ENCODE measurements at places on chromosomes 4 and X.
A peak's percentile ranks its signal among the peaks of the same experiment; 100 is the strongest.

- no peak for DNase-seq
Observed at GRCh38 chr4:133188433-133189146, 39.5 kb downstream of the PCDH10 start.

DNA sequence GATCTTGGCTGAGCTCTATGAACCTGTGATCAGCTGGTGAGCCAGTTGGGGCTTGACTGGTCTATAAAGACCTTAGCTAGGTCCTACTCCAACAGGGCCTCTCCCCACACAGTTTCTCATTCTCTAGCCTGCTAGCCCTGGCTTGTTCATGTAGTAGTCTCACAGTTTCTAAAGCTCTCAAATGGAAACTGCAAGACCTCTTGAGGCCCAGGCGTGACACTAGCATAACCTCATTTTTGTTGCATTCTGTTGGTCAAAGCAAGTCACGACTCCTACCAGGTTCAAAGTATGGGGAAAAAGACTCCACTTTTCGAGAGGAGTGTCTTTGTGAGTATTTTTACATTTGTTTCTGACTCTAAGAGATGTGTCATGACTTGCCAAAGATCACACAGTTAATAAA lies 50.9 kb downstream of the CEP44 start:
- DNase-seq, result no peak

DNA sequence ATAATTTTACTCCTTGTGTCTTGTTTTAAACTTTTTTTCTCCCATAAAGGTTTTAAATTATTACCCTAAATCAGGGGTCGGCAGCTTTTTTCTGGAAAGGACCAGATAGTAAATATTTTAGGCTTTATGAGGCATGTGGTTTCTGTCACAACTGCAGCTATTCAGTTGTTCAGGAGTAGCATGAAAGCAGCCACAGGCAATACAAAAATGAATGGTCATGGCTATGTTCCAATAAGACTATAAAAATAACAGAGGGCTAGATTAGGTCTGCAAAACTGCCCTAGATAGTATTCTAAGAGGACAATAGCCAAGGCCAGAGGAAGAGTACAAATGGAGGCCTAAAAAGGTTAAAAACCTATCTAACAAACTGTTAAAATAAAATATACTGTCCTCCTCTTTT lies 24.6 kb downstream of the HERC5 start:
- DNase-seq, result no peak

- DNase-seq, result no peak
Observed at GRCh38 chr4:124019749-124020549, 623.4 kb downstream of the SPRY1 start.

DNA sequence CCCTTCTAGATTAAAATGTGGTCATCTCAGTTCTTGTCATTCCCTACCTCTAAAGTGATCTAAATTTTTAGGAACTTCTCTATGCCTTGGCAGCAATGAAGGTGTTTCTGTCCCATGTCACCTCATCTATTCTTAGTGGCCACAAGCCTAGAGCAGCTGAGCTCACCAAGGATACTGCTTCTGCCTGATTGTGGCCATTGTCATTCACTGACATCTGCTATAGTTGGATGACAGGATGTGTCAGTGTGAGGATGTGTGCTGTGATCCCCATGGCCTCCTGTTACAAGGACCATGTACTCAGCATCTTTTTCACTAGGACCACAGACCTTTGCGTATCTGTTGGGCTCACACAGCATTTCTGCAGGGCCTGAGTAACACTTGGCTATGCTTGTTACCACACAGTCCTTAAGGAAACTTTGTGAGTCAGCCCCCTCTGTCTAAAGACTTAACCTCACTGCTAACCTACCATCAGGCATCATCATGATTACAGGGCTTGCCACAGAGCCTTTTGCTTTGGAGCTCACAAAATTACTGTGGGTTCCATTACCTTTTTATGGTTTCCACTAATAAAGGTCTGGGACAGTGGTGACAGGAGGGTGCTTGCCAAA lies 421.0 kb downstream of the ADAM29 start:
- no peak for DNase-seq

GRCh38 chr4:1348014-1348513 lies 1.1 kb downstream of the UVSSA start:
- DNase-seq, result no peak

DNA sequence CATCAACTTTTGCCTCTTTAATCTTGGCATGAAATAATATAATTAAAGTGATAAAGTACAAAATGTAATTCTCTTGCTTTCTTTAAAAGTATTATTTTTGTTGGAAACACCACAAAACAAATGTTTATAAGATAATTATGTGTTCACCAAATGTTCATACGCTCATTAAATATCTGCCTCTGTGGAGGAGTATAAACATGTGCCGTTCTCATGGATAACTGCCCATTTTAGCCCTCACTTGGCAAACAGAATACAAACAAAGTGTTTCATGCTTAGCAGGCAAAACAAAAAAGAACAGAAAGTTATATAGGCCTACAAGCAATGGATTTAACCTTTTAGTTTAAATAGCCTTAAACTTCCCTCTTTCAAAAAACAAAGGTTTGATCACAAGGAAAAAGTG lies 800.5 kb upstream of the DIAPH2 start:
- DNase-seq, result no peak

GRCh38 chrX:143002206-143002605 lies 23.5 kb upstream of the SPANXN4 start:
- DNase-seq, result no peak

DNA sequence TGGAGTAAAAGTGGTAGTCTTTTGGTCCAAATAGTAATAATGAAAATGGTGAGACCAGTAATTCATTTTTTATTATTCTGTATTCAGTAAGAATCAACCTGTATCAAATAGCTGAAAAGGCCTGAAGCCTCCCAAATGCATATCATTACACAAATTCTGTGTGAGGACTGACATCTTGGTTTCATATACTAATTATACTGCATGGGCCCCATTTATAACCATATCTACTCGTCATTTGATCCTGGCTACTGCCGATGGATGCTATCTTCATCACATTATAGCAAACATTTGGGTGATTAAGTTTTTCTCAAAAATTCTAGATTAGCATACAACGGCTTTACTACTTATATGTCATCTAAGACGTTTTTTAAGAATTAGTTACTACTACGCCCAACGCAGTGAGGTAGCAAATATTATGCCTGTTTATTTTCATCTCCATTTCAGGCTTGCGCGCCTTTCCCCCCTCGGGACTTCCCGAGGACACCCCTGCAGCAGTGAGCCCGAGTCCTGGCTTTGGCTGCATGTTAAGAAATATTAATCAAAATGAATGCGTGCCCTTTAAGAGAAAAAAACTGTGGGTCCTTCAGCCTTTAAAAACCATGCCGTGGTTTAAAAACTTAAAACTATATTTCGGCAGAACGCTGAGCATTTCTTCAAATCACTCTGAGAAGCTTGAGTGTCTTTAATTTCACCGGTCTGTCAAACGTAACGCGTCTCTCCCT lies 814 bp upstream of the MMAA start:
- DNase-seq, result peak; percentile 7

- DNase-seq, result no peak
Observed at GRCh38 chr4:72128741-72129140, 96.9 kb downstream of the NPFFR2 start.

DNA sequence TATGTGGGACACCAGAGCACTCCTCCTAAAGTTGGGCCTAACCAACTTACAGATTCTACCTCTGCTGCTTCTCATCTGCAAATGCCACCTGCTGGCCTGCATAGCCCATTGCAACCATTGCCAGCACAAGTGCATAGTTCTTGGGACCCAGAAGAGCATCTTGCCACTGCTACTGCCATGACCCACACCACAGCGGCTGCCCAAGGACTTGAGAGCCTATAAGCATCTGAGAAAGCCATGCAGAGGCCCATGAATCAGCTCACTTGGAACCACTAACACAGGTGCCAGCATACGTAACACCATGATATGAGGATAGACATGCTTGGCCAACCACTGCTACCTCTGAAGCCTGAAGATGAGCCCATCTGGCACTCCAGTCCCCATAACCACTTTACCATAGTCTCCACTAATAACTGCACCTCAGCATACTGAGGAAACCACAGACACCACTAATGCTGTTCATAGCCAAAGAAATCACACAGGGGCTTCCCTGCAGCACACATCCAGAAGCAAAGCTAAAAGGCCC lies 258.1 kb upstream of the AGTR2 start:
- DNase-seq, result no peak

DNA sequence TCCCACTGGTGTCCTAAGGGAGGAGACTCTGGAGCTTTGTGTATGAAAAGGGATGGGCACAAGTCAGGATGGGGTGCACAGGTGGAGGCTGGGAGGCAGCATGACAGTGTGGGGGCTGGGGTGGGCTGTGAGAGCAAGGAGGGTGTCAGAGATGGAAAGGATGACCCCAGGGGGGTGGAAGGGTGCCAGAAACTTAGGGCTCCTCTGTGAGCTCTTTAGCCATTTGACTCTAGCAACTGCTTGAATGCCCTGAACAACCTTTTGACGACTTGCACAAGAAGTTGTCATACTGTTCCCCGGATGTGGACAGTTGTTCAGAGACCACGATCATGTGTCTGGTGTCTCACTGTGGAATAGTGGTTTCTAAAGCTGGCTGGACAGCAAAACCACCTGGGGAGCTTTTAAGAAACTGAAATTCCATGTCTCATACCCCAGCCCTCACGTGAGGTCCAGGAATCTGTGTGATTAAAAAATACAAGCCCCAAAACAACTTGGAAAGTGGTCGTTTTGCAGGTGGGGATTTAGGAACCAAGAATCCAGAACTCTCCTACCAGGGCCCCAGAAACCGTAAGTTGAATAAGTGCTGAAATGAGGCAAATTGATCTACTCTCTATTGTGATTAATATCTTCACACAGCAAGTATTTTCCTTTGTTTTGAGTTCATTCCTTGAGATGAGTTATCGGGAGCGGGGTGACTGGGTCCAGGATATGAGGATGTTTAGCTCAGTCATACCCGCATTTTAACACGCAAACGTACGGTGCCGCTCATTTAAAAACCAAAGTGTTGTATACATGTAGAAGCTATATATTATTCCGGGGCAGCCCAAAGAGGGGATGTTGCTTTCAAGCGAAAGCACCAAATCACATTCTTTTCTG lies 3.4 kb downstream of the RHOH start:
- peak; percentile 32 for DNase-seq

GRCh38 chr4:118281611-118282442 lies 71.0 kb downstream of the PRSS12 start:
- DNase-seq, result no peak

DNA sequence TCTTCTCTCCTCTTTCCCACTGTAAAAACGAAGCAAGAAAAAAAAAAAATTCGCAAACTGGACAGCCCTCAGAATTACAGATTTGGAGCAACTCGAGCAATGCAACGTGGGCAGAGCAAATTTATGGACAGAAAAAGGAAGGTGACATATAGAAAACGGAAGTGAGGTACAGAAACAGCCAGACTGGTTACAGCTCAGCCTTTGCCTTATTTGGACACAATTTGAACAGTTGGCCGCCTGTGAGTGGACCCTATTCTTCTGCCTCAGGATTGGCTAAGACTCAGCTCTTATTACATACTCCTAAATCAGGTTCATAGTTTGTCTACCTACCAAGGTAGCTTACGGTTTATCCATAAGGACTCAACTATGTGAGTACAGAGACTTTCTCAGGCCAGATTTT lies 98.8 kb downstream of the SOWAHB start:
- no peak for DNase-seq

DNA sequence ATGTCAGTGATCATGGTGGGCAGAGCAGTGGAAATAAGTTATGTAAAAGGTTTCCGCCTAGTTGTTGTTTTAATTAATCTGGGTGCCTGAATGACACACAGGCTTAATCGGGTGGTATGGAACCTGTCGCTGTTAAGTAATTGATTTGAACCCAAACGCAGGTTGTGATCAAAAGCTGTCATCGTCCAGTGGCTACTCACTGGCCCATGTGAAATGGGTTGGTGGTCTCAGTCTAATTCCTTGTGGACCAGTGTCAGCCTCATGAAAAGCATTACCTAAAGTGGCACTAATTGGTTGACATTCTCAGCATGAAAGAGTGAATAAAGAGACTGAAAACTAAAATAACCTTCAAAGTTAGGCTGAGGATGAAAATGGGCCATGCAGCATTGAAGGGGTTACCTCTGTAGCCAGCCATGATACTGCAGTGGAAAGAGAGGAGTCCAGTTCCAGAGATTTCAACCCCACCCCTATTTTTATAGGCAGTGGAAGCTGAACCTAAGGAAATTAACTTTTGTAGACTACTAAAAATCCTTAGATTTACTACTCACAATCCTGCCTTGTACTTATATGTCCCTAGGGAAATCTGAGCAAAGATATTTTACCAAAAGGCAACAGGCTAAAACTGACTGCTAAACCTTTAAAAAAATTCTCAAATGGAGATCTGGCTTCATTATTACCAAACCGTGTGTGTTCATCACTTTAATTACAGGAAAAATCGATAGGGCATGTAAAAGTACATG lies 251.7 kb upstream of the TENM3 start:
- no peak for DNase-seq

DNA sequence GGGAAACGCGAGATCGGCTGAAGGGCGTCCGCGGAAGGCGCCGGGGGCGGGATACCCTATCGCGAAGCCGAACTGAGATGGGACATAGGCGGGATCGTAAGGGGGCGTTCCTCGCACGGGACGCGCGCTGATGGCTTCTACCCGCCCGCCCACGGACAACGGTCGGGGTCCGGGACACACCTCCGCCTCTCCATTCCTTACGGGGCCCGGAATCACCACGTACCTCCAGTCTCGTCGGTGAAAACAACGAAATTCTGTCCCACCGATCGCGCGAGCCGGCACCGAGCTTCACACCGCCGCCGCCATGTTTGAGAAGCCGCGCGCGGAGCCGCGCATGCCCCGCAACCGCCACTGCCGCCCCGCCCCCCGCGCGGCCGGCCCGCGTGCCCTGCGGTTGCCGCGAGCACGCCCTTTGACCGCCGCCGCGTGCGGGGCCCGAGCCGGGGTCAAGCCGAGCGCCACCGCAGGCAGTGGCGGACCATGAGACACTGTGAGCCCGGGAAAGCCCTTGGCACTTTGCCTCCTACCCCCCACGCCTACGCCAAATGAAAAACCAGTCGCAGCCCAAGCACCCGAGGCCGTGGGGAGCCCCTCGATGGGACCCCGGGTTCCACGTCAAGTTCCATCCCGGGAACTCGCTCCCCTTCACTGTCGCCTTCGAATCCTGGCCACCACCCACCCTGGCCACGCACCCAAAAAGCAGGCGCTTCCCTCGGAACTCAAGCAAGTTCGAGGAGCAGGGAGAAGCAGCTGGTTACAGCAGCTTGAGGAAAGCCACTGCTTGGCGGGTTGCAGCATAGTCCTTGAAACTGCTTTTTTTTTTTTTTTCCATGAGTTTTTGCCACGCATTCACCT lies at the start of gene SCML2:
Gene SCML2 (minus strand): TSS at position 320 of the 855 bp plus-strand sequence. CDS start 20,617 bp downstream, outside the sequence.
- DNase-seq, result peak; percentile 8

- no peak for DNase-seq
Observed at GRCh38 chr4:82983444-82983843, 27.2 kb downstream of the LIN54 start.

DNA sequence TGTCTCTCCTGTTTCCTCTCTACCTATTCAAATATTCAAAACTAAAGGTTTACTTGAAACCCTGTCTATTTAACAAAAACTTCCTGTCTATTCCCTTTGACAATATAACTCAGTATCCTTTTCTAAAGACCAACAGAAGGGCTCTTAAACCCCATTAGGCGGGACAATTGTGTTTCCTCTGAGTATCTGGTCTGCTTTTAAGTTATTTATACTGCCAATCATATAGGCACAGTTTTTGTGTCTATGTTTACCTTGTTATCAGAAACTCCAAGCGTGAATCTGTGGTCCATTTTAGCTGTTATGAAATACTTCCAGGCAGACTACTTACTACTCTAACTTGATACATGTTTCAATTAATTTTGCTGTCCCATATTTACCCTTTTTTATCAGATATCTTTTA lies 350.0 kb upstream of the CTSO start:
- DNase-seq, result no peak

GRCh38 chrX:118100091-118100490 lies 16.5 kb downstream of the KLHL13 start:
- no peak for DNase-seq

- DNase-seq, result no peak
Observed at GRCh38 chrX:150770623-150771022, 77.4 kb downstream of the MTMR1 start.
